GM10248 (cell line): ENCODE measurements at places on chromosomes 6 and 20.

GRCh38 chr6:108660251-108660650 lies 99.5 kb downstream of the FOXO3 start:
- DNase-seq: no peak

DNA sequence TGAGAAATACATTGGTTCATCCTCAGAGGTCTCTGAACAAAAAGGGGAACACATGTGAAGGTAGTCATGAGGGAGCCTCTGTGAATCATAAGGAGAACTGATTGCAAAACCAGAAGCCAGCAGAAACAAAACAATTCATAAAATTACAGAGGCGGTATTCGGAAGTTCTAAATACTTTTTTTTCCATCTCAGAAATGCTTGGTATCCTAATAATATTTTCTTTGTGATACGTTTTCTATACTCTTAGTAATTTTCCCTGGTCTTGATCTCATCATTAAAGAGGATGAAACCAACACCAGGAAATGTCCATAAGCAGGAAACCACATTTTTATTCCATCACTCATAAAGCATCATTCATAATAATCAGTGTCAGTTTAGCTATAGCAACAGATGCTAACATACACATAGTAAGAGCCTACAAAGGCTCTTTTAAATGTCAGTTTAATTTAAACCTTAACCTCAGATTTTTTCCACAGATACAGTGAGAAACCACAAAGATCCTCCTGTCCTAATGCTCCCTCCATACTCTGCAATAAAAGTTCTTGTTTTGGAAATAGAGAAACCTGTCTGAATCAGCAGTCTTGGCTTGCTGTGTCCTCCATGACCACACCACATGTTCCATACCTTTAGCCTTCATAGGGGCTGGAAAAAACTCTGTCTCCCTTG lies 29.2 kb downstream of the SGK1 start:
- peak; percentile 46 for DNase-seq

DNA sequence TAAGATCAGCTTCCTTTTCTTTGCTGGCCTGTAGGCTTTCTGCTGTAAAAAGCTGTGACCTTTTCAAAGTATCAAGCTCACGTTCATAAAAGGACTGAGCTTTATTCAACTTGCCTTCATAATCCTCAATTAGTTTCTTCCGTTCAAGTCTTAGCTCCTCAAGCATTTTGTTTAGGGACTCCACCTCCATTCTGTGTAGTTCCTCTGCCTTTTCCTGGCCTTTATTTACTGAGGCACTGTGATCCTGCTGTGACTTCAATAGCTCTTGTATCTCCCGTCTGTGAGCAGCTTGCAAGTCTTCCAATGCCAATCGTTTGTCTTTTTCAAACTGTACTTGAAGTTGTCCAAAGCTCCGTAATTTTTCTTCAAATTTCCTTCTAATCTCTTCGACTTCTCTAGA lies 54.4 kb downstream of the FAM184A start:
- DNase-seq: no peak

DNA sequence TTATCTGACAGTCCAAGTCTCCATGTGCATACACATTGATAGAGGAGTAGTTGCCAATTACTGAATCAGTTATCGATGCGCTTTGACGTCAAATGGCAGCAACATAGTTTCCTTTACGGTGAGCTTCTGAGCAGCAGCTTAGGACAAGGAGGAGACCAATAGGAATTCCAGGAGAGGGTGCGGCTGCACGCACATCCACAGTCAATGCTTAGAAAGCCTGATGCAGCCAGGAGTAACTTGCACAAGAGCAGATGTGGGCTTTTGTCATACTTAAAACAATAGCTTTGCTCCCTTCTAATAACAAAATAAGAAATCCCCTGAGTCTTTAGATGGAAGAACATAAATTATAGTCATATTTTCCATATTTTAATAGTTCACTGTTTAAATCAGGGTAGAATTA lies 442.1 kb downstream of the BCKDHB start:
- no peak for DNase-seq

DNA sequence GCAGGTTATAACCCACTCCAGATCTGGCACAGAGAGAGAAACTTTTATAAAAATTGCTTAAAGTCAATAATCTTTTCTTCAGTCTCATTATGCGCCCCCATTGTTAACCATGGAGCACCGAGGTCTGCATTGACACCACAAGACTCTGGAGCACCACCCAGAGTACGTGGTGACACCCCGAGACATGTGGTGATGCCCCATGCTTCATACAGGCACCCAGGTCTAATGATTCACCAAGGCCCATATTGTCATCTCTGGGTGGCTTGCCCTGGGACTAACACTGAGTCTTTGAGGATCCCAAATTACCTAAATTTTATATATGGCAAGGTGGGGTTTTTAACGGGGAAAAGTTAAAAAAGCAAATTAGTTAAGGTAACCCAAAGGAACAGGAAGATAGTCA lies 31.1 kb downstream of the CD109 start:
- no peak for DNase-seq

DNA sequence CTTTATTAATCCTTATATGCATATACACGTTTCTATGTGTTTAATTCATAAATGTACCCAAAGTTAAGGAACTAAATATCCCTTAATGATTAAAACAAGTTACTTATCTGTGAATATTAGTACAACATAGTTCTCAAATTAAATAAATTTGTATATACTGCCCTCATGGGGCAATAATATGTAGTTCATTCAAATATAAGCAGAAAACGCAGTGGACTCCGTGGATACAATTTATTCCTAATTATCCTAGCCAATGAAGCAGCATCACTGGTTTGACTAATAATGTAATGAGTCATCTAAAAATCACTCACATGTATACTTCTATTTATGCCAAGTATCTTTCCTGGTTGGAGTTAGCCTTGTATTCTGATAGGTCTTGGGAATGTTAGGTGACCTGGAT lies 111.6 kb downstream of the TBC1D32 start:
- DNase-seq: no peak
